ENCODE measurements at places on chromosomes 2 and 18. TPM values are rescaled to one million over a fixed set of nuclear protein-coding genes. Genes with fewer than 3 reads are reported as not detected.

The CD8A gene
- 433 TPM for total RNA-seq

The GKN1 gene
- total RNA-seq, result not detected

The UGT1A5 gene
- not detected for total RNA-seq

The XDH gene
- total RNA-seq, result not detected

The CYS1 gene
- not detected for total RNA-seq

The FAM237A gene
- not detected for total RNA-seq
